ENCODE measurements at places on chromosomes 12 and 14.

GRCh38 chr14:99626041-99626648 lies 18.8 kb upstream of the HHIPL1 start:
- DNase-seq: no peak

DNA sequence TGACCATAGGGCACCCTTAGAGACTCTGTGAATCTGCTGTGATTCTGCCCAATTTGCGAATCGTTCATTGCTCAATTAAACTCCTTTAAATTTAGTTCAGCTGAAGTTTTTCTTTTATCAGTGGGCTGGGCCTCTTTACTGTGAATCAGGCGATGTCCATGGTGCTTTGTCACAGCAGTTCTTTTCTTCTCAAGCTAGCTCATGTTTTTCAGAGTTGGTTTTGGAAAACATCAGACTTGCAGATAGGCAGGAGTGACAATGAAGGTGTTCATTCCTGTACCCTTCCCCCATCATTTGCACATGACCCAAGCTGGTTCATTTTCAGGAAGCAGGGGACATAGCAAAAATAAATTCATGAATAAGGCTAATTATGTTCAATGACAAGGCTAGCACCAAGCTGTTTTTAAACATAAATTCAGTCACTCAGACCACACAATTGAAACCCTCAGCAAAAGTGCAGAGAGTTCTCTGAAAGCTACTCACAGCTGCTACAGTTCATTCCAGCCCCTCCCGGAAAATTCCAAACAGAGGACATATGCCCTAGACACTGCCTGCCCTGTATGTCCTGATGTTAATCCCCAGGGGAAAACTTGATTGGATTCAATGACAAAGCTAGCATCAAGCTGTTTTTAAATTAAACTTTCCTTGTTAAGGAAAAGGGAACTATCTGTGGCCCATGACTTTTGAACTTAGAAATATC lies 383.3 kb downstream of the C12orf75 start:
- DNase-seq: no peak

DNA sequence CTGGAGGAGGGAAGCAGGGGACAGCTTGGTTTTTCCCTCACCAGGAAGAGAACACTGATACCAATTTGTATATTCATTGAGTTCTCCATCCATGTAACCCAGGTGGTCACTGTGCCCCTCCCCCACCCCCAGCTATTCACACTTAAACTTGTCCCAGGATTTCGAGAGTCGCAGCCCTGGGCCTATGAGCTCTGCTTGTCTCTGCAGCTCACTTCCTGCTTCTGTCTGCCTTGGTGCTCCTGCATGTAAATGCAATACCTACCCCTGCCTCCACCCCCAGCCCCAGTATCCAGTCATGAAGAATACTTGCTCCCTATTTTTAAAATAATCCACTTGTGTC lies 452.2 kb downstream of the BCL11B start:
- no peak for DNase-seq

DNA sequence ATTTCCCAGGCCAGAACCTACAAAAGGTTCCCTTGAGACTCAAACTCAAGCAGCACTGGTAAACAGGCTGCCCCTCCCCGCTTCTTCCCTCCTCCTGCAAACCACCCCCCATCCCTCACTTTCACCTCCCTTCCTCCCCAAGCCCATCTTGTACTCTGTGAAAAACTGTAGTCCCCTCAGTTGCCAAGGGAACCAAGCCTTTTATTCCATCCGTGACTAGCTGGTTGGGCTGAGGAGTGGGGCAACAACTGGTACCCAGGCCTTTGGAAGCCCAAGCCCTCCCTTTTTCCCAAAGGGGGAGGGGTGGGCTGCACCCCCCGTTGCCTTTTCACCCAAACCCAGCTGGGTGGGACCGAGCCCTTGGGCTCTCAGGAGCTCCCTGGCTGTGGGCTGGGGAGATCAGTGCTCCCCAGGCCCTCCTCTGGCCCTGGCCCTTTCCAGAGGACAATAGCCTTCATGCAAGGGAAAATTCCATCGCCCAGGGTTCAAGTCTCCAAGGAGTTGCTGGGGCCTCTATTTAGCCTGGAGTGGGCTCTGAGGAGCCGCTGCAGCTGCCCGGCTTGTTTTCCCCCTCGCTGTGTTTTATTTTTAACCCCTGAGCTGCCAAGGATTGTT lies 61.9 kb downstream of the ZFP36L1 start:
- no peak for DNase-seq

GRCh38 chr12:131332224-131332623 lies 378.5 kb downstream of the ADGRD1 start:
- DNase-seq: no peak

DNA sequence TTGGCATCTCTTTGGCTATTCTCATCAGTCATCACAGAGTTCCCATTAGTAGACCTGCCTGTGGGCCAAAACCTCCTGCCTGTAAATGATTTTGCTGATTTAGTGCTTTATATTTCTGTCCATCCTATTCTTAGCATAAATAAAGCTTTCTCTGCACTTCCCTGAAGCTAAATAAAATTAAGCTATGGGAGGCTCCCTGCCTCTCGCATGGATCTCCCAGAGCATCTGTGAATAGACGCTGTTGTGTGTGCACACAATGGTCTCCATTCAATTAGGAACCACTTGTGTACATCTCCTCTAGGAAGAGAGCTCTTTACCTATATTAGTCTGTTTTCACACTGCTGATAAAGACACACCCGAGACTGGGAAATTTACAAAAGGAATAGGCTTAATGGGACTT lies 80.4 kb downstream of the PPFIBP1 start:
- DNase-seq: no peak

- DNase-seq: no peak
These were observed 337.1 kb downstream of the TMEM121 start for GRCh38 chr14:105863296-105864108.

DNA sequence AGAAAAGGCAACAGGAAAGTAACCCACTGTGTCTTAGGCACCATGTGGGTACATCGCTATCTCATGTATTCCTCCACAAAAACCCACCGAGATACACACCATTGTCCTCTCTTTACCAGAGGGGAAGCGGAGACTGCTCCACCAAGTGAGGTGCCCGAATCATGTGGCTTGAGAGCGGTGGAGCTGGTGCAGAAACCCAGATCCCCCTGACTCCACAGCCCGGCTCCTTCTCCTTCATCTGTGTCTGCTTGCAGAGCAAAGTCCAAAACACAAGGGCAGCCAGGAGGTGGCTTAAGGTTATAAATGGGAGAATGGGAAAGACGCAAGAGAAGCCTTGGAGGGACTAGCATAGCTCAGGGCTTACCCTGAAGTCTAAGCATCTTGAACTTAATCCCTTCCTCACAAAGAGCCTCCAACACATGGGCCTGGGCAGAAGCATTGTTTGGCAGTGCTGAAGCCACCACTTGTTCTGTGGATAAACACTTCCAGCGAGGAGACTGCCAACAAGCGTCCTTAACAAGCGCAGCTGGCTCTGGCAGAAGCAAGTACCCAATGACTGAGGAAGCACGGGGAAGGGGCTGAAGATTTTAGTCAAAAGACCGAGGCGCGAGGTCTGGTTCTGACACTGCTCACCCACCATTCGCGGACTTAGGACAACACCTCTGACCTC lies 83.0 kb downstream of the TTC7B start:
- DNase-seq: no peak

DNA sequence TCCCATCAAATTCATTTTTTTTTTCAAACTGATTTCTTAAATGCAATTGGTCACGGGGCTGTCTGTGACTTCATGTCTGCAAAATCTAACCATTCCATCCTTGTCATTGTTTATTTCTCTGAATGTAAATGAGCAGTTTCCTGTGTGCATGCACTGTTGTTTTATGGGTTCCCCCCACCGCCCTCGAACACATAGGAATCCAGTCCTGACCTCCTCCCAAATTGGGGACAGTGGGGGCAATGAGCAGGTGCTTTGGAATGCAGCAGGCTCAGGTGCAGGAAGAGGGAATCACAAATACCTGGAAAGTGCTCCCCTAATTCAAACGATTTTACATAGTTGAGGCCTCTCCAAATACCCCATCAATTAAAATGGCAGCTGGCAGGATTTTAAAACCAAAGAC lies 62.6 kb upstream of the ESRRB start:
- no peak for DNase-seq

DNA sequence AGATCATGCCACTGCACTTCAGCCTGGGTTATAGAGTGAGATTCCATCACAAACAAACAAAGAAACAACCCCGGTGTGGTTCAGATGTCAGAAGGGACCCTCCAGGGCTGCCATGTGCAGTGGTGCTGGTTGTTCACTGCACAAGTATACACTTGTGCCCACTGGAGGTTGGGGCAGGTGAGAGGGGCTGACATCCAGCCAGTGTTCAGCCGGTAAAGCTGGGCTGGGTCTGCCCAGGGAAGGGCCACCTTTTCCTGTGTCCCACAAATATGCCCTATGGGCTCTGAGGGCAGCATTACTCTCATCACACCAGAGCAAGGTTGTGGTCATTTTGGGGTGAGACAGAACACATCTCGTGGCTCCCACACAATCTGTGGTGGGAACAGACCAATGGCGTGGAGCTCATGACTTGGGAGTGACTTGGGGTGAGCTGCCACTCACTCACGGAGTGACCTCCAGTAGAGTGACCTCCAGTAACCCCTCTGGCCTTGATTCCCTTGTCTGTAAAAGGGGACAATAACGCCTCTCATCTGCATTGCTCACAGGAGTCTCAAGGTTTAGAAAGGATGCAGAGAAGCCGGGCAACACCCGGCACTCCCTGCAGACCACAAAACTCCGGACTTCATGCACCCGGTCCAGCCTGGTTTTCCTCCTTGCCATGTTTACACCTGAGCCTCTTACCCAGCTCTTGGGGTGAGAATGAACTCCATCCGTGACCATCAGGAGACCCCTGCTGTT lies 69.0 kb upstream of the VRK1 start:
- no peak for DNase-seq

DNA sequence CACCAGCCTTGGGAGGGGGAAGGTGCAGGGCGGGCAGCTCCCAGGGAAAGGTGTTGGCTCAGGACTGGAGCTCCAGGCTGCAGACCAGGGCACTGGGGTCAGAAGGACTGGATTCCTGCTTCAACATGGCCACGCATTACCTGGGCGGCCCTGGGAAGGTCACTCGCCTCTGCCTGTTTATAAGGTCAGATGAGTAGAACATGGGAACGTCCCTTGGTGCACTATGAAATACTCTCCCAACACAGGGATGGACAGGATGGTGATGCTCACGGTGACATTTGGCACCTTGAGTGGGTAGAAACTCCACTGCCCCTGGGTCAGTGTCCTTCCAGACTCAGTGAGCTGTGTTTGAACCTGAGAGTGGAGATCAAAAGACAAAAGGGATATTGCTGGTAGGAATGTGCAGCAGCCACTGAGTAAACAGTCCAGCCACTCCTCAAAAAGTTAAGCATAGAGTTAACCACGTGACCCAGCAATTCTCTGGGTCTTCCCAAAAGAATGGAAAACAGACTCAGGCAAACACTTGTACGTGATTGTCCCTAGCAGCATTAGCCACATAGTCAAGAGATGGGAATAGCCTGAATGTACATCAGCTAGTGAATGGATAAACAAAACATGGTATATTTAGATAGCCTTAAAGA lies 9.1 kb upstream of the BDKRB2 start:
- DNase-seq: no peak

DNA sequence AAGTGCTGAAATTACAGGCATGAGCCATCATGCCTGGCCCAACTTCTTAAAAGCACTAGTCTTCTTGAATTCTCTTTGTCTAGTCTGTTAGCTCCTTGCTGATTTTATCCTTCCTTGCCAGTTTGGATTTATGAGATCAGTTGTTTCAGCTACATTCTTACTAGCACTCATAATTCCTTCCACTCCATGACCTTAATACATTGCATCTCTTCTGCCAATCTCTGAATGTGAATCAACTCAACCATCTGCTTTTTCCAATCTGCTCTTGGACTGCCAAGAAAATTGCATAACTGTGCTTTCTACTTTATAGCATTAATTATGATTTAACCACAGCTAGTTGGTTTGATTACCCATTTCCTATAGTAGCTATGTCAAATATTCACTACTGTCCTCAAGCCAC lies 14.9 kb upstream of the HEATR5A start:
- DNase-seq: no peak

GRCh38 chr12:97452230-97452629 lies 10.4 kb upstream of the RMST start:
- DNase-seq: no peak

DNA sequence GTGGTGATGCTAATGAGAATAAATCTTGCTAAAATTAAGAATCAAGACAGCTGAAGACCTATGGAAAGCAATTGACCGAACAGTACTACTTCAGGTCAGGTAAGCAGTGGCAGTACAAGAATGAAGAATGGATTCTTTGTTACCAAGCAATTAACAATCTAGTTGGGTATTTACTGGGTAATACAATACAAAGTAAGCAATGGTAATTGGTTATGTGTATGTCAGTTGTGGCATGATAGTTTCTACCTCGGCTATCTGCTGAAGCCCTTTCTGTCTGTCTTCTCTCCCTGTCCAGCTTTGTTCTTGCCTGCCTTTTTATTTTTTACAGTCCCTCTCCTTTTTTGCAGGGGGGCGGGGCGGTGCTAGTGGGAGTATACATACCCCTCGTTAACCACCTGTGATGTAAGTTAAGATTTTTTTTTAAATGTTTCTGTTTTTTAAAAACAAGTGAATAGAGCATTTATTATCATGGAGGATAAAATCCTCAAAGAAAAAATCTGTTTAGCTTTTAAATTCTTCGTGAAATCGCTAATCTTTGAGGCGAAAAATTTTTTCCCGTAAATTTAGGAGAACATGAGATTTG lies 75.9 kb downstream of the RCOR1 start:
- no peak for DNase-seq

GRCh38 chr12:97259098-97259497 lies 203.5 kb upstream of the RMST start:
- no peak for DNase-seq

GRCh38 chr12:4974217-4974616 lies 64.5 kb downstream of the KCNA1 start:
- DNase-seq: no peak

DNA sequence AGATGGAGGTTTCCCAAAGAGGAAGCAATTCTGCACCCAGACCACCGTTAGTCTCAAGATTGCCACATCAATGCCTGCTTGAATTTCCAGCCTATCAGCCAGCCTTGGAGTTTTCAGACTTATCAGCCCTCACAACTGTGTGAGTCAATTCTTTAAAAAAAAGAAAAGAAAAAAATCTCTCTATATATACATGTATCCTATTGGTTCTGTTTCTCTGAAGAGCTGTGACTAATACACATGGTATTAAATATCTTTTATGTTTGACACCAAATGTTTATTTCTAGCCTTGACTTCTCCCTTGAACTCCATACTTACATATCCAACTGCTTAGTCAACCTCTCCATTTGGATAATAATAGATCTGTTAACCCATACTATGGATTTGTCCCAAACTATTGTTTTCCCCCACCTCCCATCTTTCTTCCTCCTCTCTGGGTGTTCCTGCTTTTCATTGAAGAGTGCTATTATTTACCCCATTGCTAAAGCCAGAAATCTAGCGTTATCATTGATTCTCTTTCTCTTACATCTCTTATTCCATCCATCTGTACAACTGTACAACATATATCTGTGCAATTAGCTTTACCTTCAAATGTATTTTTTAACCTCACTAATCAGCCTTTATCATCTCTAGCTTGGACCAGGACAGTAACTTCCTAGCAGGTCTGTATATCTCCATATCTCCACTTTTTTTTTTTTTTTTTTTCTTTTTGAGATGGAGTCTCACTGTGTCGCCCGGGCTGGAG lies 22.7 kb upstream of the EID3 start:
- DNase-seq: no peak

GRCh38 chr12:107735763-107736162 lies 25.2 kb downstream of the PRDM4 start:
- DNase-seq: no peak

Data from T-cell (primary cell).